Ovary (tissue), 10 donors: ENCODE measurements at places on chromosomes 6 and 20. TPM values are rescaled to one million over a fixed set of nuclear protein-coding genes. Genes with fewer than 3 reads are reported as not detected.

The TUBB1 gene
- total RNA-seq: 0.15 TPM

DNA sequence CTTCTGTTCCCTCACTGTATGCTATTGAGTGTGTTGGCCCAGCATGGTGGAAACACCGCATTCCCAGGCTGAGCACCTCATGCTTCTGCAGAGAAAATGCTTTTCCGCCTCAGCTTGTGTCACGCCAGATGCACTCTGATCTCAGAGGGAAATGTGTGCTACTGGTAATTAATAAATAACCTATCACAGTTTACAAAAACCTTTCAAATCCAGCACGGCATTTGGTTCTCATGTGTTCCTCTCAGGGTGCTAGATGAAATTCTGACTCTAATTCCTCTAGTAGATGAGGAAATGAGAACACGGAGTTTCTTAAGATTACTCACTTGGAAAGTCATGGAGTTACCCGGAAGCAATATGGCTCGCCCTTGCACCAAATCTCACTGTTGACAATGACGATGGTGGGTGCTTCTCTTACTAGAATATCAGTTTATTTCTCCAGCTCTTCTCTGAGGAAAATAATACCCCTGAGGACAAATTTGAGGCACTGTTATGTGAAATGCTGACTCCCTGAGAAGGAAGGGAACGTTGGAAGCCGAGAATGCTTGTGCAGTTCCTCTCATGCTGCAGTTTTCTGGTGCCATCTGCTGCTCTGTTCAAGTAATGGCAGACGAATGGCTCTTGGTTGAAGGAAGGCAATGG, 116.6 kb downstream of the RNF144B start:
- no peak for DNase-seq

GRCh38 chr6:163226836-163227485, 187.6 kb upstream of the QKI start:
- no peak for DNase-seq

The LINC00237 gene
- not detected for total RNA-seq

- no peak for DNase-seq
Observed at GRCh38 chr6:70973604-70974003, 16.7 kb upstream of the B3GAT2 start.

GRCh38 chr20:14561741-14562221, 224.4 kb upstream of the FLRT3 start:
- DNase-seq: no peak
